ENCODE measurements at places on chromosomes 6 and 20.

DNA sequence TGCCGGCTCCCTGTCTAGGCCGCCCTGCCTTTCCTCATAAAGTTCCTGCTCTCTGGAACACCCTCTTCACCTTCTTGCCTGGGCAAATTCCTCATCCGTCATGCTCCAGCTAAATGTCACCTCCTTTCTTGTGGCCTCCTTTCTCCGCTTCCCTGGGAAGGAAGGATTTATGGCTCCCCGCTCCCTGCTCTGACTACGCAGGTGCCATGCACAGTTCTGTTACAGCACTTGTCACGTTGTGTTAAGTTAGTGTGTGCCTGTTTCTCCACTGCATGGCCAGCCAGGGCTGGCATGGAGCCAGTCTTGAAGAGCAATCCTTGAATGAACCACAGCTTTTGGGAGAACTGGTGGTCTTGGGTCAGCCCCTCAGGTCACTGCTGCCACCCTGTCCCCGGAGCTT is 61.7 kb downstream of the CD40 start:
- no peak for DNase-seq

DNA sequence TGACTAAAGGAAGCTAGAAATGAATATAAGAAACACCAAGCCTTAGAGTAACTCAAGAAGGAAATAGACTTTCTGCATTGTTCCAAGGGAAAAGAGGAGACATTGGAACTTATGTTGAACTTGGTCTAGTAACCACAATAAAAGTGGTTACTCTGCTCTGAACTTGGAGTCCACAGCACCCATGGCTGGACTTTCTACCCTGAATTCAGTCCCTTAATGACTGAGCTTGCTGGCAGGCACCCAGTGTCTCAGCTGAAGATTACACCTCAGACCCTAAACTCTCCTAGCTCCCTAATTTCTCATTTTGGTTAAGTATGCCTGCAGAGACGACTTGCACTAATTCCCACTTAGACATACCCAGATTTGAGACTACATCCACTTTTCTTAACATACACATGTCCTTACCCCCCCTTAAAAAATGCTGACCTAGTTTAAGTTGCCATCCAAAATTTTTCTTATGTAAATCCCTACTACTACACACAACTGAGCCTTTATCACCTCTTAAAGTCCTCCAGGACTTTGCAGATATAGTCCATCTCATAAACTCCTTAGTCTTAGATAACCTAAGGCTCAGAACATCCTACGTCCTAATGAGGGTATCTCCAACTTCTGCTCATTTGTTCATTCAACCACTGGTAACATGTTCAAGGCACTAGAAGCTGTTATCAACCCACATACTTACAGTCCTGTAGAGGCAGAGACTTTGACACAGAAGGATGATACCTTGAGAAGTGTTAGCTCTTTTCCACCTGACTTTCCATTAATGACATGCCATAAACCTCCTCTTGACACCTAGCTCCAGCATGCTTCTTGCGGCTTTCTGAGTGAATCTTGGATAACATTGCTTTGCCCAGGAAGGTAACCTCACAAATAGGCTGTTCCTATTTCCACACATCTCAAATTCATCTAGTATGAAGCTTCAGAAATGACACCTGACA is 129.8 kb downstream of the ALDH8A1 start:
- DNase-seq = no peak

DNA sequence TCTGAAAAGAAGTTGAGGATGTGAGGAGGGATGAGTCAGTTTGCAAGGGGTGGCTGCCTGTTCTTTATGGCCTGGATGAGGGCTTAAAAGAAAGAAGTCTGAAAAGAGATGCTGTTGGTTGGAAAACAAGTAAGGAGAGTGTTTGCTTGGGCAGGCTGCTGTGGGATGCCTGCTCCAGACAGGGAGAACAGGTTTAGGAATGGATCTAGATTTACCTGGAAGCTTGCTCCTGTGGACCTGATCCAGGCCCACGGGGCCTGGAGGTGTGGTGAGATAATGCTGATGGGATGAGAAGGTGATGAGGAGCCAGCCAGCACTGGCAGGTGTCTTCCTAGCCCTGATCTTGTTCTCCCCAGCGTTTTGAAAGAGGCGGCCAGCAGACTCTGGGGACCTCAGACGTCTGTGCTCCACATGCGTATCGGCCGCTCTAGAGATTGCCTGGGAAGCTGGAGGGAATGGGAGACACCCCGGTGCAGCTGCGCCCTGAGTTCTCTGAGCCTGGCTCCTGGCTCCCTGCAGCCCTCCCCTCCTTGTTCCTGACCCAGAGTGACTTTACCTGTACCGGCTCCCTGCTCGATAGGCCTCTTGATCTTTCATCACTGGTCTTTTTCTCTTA is 331.3 kb downstream of the ZFAND3 start:
- DNase-seq = no peak

DNA sequence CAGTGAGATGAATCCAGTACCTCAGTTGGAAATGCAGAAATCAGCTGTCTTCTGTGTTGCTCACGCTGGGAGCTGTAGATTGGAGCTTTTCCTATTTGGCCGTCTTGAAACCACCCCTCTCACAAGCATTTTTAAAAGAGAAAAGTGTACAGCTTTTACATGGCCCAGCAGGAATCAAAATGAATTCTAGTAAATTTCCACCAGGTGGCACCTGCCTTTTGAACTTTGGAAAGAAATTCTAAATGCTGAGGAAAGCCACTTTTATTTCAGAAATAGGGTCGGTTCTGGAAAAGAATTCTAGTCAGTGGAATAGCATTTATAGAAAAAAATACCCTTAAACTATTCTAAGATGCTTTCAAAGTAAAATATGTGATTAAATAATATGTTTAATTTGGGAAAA is 647.8 kb downstream of the CD109 start:
- no peak for DNase-seq

- DNase-seq = no peak
These were observed 7.8 kb downstream of the ADA start for GRCh38 chr20:44643596-44644229.

GRCh38 chr6:11633741-11634509 is 96.4 kb downstream of the TMEM170B start:
- no peak for DNase-seq

GRCh38 chr6:112941613-112942012 is 594.5 kb downstream of the RFPL4B start:
- DNase-seq = no peak

GRCh38 chr6:53090576-53090975 is 25.4 kb downstream of the FBXO9 start:
- no peak for DNase-seq

- DNase-seq = no peak
These were observed 26.9 kb downstream of the ANKEF1 start for GRCh38 chr20:10061641-10062040.

DNA sequence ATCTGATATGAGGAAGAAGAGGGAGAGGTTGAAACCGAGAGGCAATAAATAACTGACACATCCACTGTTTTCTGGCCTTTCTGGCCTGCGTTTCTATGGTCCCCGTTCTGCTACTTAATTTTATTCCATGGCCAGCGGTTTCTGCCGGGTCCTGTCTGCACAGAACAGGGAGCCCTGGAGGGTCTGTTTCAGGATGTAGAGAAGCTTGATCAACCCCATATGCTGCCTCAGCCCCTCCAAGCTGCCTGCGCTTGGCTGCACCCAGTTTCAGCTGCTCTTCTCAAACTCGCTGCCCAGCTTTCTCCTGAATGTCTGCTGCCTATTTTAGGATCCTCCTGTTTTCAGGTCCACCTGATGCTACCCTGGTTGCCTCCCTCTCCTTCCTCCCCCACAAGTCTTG is 18.5 kb upstream of the PACSIN1 start:
- no peak for DNase-seq

- peak; percentile 31 for DNase-seq
These were observed 665.5 kb downstream of the BCKDHB start for GRCh38 chr6:80771941-80772340.

- DNase-seq = no peak
These were observed 96.3 kb upstream of the ZBTB24 start for GRCh38 chr6:109579361-109579760.

All from progenitor cell of endocrine pancreas (in vitro differentiated cells).